ENCODE measurements at places on chromosomes 7 and 10.
A peak's percentile ranks its signal among the peaks of the same experiment; 100 is the strongest.

GRCh38 chr7:151678227-151678604, 158.5 kb upstream of the RHEB start:
- DNase-seq, result no peak
- H3K4me3 ChIP-seq, result no peak overlapping the region
- no peaks in the 10 kb centered on the region for H3K36me3 ChIP-seq

GRCh38 chr10:75542906-75543305, 111.5 kb downstream of the LRMDA start:
- no peak overlapping the region for H3K4me3 ChIP-seq
- no peaks in the 10 kb centered on the region for H3K27me3 ChIP-seq
- peaks cover 9% of the 10 kb centered on the region for H3K4me1 ChIP-seq
- no peak for DNase-seq

GRCh38 chr10:109960682-109961081, 37.4 kb upstream of the XPNPEP1 start:
- H3K4me1 ChIP-seq, result peaks cover 2% of the 10 kb centered on the region
- H3K27me3 ChIP-seq, result no peaks in the 10 kb centered on the region
- no peak overlapping the region for H3K4me3 ChIP-seq
- H3K36me3 ChIP-seq, result no peaks in the 10 kb centered on the region

- no peaks in the 10 kb centered on the region for H3K4me1 ChIP-seq
- H3K4me3 ChIP-seq, result no peak overlapping the region
- no peak for DNase-seq
Observed at GRCh38 chr10:111277661-111278060, 200.8 kb downstream of the ADRA2A start.

- no peaks in the 10 kb centered on the region for H3K27me3 ChIP-seq
- H3K4me1 ChIP-seq, result peaks cover 5% of the 10 kb centered on the region
- DNase-seq, result no peak
- no peaks in the 10 kb centered on the region for H3K36me3 ChIP-seq
- no peak overlapping the region for H3K4me3 ChIP-seq
Observed at GRCh38 chr7:1933066-1933750, 263.1 kb downstream of the ELFN1 start.

DNA sequence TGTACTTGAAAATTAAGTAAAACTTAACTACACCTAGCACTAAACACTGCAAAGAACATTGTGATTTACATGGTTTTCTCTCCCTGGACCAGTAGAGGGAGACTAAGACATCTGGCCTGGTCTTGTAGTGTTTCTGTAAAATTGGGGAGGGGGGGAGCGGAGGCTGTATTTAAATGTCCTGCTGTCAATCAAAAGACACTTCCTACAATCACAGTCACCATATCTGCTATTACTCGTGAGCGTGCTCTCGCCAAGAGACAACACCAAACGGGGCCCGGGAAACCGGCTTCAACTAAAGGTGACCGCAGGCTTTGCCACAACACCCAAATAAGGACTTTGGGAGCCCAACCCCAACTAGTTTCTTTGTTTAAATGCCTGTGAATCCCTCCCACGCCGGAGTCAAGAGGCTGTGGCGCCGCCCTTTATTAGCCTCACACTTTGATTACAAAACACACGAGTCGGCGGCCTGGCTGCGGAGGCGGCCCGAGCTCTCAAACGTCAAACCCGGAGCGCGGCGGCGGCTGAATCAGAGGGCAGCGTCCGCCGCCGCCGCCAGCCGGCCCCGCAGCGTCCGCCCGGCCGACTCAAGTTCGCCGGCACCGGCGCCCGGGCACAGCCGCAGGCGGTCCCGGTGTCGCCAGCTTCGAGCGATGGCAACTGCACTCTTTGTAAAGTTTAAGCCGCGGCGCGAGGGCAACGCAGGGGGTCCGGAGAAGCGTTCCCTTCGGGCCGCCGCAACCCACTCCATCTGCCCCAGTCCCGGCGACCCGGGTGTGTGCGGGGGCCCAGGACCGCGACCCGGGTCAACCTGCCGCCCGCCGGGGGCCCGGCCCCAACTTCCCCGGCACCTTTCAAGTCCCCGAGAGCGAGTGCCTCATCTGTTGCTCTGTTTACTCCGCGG, 1.3 kb downstream of the KDM7A start:
- no peaks in the 10 kb centered on the region for H3K4me1 ChIP-seq
- peak; percentile 81 for DNase-seq

DNA sequence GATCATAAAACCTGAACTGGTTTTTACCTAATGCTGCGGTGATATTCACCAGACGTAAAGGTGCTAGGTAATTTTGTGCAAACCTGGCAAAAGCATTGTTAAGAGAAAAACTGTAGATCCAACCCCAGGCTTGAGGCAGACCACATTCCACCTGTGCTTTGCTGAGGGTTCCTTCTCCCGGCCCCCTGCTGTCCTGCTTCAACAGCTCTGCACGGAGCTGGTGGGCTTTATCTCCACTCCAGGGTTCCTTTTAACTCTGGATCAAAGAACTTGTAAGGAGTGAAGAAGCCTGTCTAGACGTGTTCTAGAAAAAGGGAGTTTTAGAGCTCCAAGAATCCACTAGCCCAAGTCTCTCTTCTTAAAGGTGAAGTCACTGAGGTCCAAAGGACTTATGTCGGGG, 87.5 kb upstream of the NMT2 start:
- H3K4me1 ChIP-seq, result no peaks in the 10 kb centered on the region
- no peak overlapping the region for H3K27ac ChIP-seq
- DNase-seq, result no peak
- no peaks in the 10 kb centered on the region for H3K27me3 ChIP-seq
- no peak overlapping the region for H3K4me3 ChIP-seq

DNA sequence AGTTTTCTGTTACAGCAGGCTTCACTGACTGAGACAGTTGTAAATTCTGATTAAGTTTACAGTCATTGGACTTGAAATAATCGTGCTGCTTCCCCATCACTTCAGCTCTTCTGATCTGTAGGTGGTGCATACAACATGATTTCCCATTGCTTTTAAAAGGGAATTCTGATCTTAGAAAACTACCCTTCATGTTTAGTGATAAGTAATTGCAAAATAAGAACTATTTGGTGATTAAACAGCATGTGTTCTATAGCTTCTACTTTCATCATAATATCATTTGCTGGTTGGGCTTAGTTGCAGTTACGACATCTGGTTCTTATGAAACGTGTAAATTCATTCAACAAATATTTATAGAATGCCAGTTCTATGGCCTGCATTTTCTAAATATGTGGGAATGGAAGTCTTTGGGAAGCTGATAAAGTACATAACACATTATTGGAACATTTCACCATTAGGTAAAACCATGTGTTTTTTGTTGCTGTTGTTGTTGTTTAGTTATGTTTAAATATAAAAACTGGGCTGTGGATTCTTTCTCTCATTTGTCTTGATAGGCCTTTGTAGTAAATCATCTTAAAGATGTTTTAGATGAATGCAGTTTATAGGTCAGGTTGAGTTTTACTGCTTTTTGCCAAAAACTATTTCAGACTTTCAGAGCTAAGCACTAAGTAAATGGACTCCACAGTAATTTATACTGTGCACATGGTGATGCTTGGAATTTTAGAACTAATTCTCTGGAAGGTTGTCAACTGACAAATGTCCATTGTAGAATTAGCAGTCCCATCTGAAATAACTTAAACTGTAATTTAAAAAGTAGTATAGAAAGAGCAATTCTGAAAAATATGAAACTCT, 13.1 kb downstream of the GNAI1 start:
- no peak overlapping the region for H3K27ac ChIP-seq
- no peak overlapping the region for H3K4me3 ChIP-seq
- no peak for DNase-seq
- H3K4me1 ChIP-seq, result peaks cover 7% of the 10 kb centered on the region
- no peaks in the 10 kb centered on the region for H3K27me3 ChIP-seq
- no peaks in the 10 kb centered on the region for H3K36me3 ChIP-seq

- DNase-seq, result peak; percentile 67
- H3K27me3 ChIP-seq, result no peaks in the 10 kb centered on the region
- peaks cover 22% of the 10 kb centered on the region for H3K4me1 ChIP-seq
- peak overlapping the region; percentile 73 for H3K27ac ChIP-seq
Observed at GRCh38 chr7:75054744-75055143, 18.9 kb downstream of the RCC1L start.

DNA sequence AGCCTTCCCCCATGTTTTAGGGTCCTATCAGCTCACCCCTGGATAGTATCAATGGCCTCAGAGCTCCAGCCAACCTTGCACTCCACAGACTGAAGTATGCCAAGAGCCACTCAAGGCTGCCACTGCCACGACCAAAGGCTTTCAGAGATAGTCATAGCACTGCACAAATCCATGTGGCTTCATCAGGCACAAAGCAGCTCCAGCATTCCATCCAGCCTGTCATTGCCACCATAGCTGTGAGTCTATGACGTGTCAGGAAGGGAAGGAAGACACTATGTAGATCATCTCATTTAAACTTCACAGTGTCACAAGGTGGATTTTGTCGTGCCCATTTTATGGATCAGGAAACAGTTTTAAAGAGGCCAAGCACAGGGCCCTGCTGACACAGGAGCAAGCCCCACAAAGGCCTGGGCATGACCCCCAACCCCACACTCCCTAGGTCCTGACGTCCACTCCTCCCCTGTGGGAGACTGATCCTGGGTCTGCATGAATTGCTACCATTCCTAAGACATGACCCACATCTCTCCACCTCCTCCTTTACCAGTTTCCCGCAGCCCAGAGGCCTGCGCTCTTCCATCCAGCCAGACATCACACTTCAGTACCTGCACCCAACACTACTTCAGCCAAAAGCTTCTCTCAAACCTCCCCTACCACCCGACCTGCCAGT, 119.4 kb downstream of the DIP2C start:
- no peak overlapping the region for H3K4me3 ChIP-seq
- no peak for DNase-seq

- H3K4me1 ChIP-seq, result no peaks in the 10 kb centered on the region
- H3K27me3 ChIP-seq, result no peaks in the 10 kb centered on the region
- H3K27ac ChIP-seq, result no peak overlapping the region
- H3K4me3 ChIP-seq, result no peak overlapping the region
- DNase-seq, result no peak
- no peaks in the 10 kb centered on the region for H3K36me3 ChIP-seq
Observed at GRCh38 chr10:89142590-89142989, 64.5 kb downstream of the CH25H start.

GRCh38 chr7:141685285-141686023, 16.5 kb downstream of the DENND11 start:
- no peak for DNase-seq
- H3K27me3 ChIP-seq, result no peaks in the 10 kb centered on the region
- H3K27ac ChIP-seq, result no peak overlapping the region
- H3K36me3 ChIP-seq, result no peaks in the 10 kb centered on the region
- peaks cover 3% of the 10 kb centered on the region for H3K4me1 ChIP-seq

DNA sequence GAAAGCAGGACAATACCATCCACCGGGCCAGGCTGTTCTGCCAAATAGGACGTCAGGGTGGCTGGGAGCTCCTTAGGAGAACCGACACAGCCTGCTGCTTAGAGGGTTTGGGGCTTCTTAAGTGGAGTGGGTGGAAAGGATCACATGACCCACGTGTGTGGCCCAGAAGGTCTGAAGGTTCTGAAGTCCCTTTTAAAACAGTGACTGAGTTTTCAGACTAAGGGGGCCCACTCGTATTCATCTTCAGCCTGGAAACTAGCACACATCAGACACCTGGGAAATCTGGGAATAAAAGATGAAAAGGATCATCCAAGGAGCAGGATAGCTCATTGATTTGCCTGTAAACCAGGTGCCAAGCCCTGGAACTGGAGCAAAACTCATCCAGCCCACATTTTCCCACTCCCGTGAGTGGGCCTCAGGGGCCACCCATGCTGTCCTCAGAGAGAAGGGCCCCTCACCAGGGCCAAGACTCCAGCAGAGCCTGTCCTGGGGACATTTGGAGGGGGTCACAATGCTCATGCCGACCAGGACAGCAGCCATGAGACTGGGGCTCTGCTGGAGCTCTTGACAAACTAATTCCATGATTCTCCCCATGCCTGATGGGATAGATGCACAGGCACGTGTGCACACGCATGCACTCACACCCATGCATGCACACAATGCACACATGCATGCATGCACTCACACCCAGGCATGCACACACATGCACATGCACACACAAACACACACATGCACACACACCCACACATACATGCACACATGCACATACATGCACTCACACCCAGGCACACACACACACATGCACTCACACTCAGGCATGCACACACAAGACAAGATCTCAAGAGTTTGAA, 168.8 kb upstream of the PPP2R2D start:
- H3K27ac ChIP-seq, result no peak overlapping the region
- H3K27me3 ChIP-seq, result no peaks in the 10 kb centered on the region
- no peak overlapping the region for H3K4me3 ChIP-seq
- H3K36me3 ChIP-seq, result no peaks in the 10 kb centered on the region

GRCh38 chr10:35225204-35225603, 98.6 kb downstream of the CREM start:
- H3K4me3 ChIP-seq, result no peak overlapping the region
- H3K27ac ChIP-seq, result no peak overlapping the region
- no peaks in the 10 kb centered on the region for H3K4me1 ChIP-seq
- H3K27me3 ChIP-seq, result no peaks in the 10 kb centered on the region
- DNase-seq, result no peak

GRCh38 chr10:110781139-110781538, 90.6 kb upstream of the PDCD4 start:
- H3K27ac ChIP-seq, result no peak overlapping the region
- DNase-seq, result no peak
- H3K4me1 ChIP-seq, result no peaks in the 10 kb centered on the region
- H3K4me3 ChIP-seq, result no peak overlapping the region

DNA sequence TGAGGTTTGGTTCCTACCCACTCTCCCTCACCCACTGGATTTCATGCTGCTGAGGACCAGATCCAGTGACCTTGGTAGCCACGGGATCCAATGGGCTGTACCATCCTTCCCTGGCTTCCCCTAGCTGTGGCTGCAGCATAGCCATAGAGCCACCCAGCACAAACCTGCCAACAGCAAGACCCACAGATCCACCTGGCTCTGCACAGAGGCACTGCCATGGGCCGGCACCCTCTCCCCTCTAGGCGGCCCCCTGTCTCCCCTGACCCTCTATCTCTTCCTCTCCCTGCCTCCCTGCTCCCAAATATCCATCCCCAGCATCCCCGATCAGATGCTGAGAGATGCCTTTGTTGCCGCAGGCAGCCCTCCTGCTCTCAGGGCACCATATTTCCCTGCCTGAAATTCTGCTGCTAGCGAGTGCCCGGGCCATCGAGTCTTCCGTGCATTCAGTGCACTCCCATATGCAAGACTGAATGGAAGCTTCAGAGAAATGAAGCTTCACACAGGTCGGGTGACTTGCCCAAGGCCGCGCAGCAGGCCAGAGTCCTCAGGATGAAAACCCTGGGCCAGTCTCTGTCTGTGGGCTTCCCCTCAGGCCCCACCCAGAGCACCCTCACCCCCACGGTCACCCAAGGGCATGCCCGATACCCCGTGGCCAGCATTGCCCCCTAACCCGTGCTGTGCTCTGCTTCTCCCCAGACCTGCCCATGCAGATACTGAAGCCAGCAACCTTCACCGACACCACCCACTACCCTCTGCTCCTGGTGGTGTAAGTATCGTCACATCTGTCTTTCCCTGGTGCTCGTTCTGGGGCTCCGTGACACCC, 130.8 kb downstream of the PAXIP1 start:
- no peaks in the 10 kb centered on the region for H3K27me3 ChIP-seq
- H3K4me3 ChIP-seq, result no peak overlapping the region
- no peak for DNase-seq
- no peak overlapping the region for H3K27ac ChIP-seq
- no peaks in the 10 kb centered on the region for H3K36me3 ChIP-seq

GRCh38 chr7:42868480-42868879, 43.4 kb downstream of the C7orf25 start:
- no peaks in the 10 kb centered on the region for H3K36me3 ChIP-seq
- no peaks in the 10 kb centered on the region for H3K27me3 ChIP-seq
- H3K4me3 ChIP-seq, result no peak overlapping the region
- H3K4me1 ChIP-seq, result no peaks in the 10 kb centered on the region
- no peak for DNase-seq

- DNase-seq, result no peak
- H3K4me3 ChIP-seq, result no peak overlapping the region
- H3K36me3 ChIP-seq, result no peaks in the 10 kb centered on the region
- no peaks in the 10 kb centered on the region for H3K27me3 ChIP-seq
Observed at GRCh38 chr7:129146237-129146979, 1.9 kb downstream of the TSPAN33 start.
